ENCODE measurements at places on chromosomes 11 and 22.

GRCh38 chr11:17156283-17156682 lies 51.5 kb downstream of the PIK3C2A start:
- DNase-seq, result no peak

DNA sequence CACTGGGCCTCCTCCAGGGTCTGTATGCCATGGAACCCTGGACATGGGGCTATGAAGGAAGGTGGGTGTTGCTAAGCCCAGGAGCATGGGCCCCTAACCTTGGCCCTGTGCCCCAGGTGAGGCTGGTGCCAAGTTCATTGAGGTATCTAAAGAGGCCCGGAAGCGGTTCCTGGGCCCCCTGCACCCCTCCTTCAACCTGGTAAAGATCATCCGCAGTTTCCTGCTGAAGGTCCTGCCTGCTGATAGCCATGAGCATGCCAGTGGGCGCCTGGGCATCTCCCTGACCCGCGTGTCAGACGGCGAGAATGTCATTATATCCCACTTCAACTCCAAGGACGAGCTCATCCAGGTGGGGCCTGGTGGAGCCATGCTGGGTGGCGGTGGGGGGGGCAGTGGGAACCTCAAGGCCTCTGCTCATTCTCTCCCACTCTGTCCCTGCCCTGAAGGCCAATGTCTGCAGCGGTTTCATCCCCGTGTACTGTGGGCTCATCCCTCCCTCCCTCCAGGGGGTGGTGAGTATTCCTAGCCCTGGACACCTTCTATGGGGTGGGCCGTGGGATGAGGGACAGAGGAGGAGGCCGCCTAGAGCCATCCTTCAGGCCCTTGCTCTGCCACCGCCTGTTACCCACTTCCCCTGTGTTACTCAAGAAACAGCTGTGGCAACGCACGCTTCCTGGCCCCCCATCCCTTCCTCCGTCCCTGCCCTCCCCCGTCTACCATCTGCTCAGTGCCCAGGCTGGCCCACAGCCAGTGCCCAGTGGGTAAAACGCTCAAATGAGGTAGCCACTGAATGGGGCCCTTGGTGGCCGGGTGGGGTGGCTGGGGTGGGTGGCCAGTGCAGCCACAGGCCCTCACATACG lies 3.0 kb downstream of the PNPLA2 start:
- no peak for DNase-seq

- no peak for DNase-seq
Measured at GRCh38 chr11:39968071-39968470, 1491.4 kb downstream of the LRRC4C start.

DNA sequence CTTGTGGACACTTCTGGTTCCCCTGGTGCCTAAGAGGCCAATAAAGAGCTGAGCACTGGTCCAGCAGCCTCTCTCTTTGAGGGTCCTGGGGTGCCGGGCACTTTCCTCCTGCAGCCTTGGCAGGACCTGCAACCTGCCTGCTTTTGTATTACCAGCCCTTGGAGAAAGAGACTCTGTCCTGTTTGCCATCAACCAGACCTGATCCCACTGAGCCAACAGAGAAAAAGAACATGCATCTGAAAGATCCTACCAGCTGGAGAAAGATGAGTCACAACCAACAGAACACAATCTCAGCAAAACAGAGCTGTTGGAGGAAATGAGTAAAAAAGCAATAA lies 321.0 kb downstream of the DDX10 start:
- DNase-seq, result no peak

GRCh38 chr22:45263463-45264269 lies 21.1 kb upstream of the UPK3A start:
- DNase-seq, result no peak

DNA sequence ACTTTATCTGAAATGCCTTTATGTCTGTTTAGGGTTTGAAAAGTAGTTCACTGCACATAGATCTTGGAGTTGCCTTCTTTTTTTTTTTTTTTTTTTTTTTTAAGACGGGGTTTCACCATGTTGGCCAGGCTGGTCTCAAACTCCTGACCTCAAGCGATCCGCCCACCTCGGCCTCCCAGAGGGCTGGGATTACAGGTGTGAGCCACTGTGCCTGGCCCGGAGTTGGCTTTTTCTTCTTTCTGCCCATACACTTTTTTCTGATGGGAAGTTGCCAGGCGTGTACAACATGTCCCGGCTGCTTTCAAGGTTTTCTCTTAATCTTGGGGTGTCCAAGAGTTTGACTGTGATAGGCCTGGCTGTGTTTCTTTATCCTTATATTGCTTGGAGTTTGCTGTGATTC lies 12.9 kb upstream of the GNB1L start:
- no peak for DNase-seq

- DNase-seq, result no peak
Measured at GRCh38 chr11:66226101-66226500, 42.3 kb upstream of the RAB1B start.

- no peak for DNase-seq
Measured at GRCh38 chr11:6841694-6842093, 3.8 kb upstream of the OR10A5 start.

Measured in activated T-cell treated with anti-CD3 and anti-CD28 coated beads for 48 hours (primary cell).